ENCODE measurements at places on chromosomes 13 and 19.

DNA sequence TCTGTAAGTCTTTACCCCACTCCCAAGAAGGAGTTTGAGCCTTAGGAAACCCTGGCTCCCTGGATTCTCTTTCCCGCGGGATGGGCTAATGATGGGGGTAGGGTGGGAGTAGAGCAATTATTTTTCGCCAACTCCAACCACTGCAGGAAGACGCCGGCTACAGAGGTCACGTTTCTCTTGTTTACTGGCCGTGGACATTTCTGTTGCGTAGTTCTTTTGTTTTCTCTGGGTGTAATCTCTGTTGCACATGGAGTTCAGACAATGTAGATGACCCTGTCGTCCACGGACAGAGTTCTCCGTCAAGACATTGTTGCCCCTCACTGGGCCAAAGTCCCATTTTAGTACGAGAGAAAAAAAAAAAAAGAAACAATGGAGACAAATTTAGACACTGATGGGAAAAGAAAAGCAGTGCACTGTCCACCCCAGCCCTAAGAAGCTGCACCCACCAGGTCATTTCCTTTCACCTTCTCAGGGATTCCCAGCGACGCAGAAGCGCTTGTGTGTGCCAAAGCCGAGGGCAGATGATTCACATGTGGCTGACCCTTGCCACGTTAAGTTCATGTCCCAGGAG lies 133.9 kb upstream of the ARGLU1 start:
- no peak for DNase-seq

- no peak for DNase-seq
Measured at GRCh38 chr13:30253830-30254229, 53.5 kb downstream of the KATNAL1 start.

- no peak for DNase-seq
Measured at GRCh38 chr19:55452749-55453346, 8.6 kb downstream of the ISOC2 start.

DNA sequence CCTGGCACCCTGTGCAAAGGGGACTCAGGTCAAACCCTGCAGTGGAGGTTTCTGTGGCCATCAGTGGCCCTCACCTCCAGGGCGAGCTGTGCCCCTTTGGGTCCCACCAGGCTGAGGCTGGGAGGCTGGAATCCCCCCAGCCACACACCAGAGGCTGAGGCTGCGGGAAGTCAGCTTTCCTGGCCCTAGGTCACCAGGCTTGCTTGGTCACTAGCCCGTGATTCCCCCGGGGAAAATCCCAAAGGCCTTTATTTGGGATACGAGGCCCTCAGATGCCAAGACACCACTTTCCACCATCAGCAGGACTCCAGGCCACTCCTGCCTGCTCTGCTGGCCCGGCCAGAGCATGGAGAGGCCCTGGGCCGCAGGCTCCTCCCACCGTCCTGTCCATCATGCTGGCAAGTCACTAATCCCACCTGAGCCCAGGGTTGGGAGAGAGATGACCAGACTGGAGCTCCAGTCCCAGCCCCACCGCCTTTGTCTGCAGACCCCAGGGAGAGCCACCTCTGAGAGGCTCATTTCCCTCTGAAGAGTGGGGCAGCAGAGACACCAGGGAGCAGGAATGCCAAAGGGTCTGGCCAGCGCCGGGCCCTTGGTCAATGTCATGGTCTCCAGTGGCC lies 4.7 kb downstream of the NKPD1 start:
- DNase-seq: no peak

DNA sequence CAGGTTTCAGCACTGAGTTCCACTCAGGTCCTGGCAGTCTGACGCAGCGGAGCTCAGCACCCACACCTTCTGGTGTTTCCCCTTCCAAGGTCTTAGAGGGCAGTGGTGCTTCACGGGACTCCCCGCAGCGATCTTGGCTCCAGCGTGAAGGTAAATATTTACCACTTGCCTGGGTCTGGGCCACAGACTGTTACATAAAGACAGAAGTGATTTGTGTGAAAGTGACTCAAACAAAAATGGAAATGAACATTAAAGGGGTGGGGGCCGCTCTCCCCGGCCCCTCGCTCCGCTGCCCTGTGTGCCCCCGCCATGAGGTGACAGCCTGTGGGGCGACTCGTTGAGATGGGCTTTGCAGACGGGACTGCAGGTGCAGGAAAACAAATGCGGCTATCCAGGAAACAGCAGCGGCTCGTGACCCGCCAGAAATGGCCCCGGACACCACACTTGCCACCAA lies 55.0 kb downstream of the GGACT start:
- DNase-seq: no peak

GRCh38 chr13:106496072-106496997 lies 39.1 kb downstream of the EFNB2 start:
- no peak for DNase-seq

- no peak for DNase-seq
Measured at GRCh38 chr19:32458500-32459123, 53.0 kb downstream of the DPY19L3 start.

- DNase-seq: no peak
Measured at GRCh38 chr13:111949311-111949710, 117.6 kb upstream of the SOX1 start.

- no peak for DNase-seq
Measured at GRCh38 chr19:42497492-42498168, 30.7 kb downstream of the CEACAM1 start.

DNA sequence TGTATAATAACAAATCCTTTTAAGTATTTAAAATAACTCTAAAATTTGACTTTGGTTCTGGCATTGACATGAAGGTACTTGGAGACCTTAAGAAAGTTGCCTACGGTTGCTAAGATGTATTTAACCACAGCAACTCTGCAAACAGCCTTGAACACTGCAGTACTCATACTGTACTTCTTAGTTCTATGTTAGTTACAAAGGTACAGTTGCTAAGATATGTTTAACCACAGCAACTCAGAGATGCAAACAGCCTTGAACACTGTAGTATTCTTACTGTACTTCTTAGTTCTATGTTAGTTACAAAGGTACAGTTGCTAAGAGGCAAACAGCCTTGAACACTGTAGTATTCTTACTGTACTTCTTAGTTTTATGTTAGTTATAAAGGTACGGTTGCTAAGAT lies 268.3 kb upstream of the MIR17HG start:
- no peak for DNase-seq

GRCh38 chr13:49980266-49980665 lies 16.6 kb upstream of the TRIM13 start:
- DNase-seq: no peak

DNA sequence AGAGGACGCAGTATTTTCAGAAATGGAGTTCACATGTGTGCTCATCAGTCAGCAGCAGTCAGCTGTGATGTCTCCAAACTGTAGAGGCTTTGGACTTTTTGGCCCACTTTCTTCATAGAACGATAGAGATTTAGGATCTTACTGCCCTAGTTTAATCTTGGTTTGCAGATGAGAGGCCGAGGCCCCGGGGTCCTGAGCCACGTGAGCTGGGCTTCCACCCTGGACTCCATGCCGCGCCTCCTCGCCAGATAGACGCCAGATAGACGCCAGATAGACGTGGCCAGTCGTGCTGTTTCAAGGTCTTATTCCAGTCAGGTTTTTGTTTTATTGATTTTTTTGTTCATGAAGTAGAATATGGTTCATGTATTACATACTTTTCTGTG lies 11.7 kb upstream of the MCF2L start:
- DNase-seq: no peak

GRCh38 chr19:42420055-42420544 lies 7.1 kb downstream of the LIPE start:
- DNase-seq: no peak

- DNase-seq: no peak
Measured at GRCh38 chr13:93262729-93263345, 36.2 kb downstream of the GPC6 start.

- DNase-seq: no peak
Measured at GRCh38 chr13:23634897-23635296, 64.7 kb downstream of the TNFRSF19 start.

DNA sequence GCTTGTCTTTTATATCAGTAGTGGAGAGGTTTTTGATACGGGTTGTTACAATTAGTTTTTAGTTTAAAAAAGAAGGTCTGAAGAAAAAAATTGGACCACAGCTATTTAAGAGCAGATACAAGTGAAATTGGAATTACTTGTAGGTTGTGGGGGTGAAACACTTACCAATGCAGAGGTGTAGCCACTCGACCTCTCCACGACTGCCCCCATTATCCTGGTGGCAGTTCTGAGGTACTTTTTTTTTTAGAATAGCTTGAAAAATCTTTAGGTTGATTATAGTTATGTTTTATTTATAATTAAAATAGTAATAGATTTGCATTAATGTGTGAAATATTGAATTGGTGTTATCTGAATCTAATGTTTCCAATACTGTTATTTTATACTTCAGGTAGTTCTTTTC lies 60.7 kb downstream of the PAN3 start:
- DNase-seq: no peak

- no peak for DNase-seq
Measured at GRCh38 chr19:1270854-1271527, 1.9 kb downstream of the CIRBP start.

DNA sequence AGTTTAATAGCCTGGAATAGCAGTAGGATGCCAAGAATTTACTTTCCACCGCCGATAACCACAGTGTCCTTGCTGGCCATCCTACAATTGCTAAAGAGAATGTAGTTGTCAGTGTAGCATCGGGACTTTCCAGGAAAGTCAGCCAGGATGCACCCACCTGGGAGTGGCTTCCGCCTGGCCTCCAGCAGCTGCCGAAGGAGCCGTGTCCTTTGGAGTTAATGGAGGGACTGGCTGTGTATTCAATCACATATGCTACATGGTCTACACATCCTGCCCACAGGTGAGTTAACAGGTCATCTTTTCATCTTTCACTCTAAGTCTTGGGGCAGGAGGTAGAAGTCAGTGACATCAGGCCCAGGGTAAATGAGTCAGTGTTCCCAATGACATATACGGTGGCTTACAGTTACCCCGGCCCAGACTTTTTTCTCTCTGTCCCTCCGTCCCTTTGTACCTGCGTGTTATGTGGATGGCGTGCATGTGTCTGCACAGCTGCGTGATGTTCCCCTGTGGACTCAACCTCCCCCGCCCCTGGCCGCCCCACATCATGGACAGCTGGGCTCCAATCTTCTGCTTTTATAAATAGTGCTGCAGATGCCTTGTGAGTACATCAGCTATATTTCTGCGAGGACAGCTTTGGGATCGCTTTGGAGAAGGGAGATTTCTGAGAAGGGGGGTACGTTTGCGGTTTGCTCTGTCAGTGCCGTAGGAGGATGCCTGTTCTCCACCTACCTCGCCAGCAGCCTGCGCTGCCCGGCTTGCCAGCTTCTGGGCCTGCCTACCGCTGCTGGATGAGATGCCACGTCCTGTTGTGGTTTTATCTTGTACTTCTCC lies 63.1 kb downstream of the ATP11A start:
- DNase-seq: no peak

DNA sequence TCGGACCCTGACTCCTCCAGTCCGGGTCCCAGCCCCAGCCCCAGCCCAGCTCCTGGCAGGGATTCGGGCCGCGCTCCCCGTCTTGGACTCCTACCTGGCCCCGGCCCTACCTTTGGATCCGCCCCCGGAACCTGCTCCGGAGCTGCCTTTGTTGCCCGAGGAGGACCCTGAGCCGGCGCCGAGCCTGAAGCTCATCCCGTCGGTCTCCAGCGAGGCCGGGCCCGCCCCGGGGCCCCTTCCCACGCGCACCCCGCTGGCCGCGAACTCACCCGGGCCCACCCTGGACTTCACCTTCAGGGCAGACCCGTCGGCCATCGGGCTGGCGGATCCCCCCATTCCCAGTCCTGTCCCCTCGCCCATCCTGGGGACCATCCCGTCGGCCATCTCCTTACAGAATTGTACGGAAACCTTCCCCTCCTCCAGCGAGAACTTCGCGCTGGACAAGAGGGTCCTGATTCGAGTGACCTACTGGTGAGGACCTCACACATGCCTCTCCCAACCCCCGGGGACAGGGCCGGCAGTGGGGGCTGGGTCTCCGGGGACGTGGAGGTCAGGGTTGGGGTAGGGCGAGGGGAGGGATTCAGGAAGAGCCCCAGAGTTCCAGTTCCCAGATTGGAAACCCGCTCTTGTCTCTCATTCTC lies 732 bp downstream of the SELENOV start:
- DNase-seq: no peak

- no peak for DNase-seq
Measured at GRCh38 chr19:30350692-30351663, 21.2 kb upstream of the ZNF536 start.

DNA sequence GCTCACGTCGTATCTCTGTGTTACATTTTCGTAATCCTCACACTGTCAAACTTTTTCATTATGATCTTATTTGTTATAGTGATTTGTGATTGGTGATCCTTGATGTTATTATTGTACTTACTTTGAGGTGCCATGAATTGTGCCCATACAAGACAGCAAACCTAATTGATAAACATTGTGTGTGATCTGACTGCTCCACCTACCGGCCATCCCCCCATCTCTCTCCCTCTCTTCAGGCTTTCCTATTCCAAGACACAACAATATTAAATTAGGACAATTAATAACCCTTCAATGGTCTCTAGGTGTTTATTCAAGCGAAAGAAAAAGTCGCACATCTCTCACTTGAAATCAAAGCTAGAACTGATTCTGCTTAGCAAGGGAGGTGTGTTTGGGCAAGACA lies 349.3 kb downstream of the RBM26 start:
- DNase-seq: no peak

GRCh38 chr13:50357586-50358118 lies 342.4 kb downstream of the KCNRG start:
- peak; percentile 58 for DNase-seq

- DNase-seq: no peak
Measured at GRCh38 chr13:101979825-101980224, 422.0 kb downstream of the FGF14 start.

GRCh38 chr19:43607238-43608205 lies 4.4 kb upstream of the SRRM5 start:
- DNase-seq: no peak

- DNase-seq: no peak
Measured at GRCh38 chr13:79297128-79297527, 108.9 kb downstream of the RBM26 start.

Data from breast epithelium (tissue), 4 donors.